Liver (tissue), 10 donors: ENCODE measurements at places on chromosomes 12 and 14. TPM values are rescaled to one million over a fixed set of nuclear protein-coding genes. Genes with fewer than 3 reads are reported as not detected.

DNA sequence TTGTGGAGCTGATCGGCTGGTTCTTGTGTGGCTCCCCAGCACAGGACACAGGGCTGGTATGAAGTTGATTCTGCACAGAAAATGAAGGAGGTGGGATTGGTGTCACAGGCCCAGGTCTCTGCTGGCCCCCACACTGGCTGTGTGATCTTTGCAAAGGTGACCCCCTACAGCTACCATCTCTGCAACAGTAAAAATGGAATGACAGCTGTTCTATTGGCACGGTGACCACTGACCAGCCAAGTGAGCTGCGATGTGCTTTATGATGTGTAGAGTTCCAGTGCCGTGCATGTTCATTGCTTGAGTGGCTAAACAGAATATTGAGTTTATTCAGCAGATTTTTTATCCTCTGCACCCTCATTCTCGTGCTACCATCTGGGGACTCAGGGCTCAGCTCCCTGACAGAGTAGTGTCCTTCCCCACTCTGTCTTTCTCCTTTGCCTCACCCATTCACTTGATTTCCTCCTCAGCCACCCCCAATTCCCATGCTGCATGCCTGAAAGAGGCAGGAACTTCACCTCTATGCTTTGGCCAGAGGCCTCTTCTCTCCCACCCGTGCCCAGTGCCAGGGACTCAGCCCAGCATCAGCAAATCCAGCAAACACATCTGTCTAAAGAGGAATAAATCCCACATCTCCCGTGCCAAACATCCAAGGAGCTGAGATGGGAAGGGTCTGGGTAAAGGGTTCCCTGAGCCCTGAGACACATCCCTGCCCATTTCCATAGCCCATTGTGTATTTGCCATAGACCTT is 21.2 kb downstream of the C14orf132 start:
- H3K4me3 ChIP-seq = no peak overlapping the region
- no peaks in the 10 kb centered on the region for H3K36me3 ChIP-seq
- no peak overlapping the region for H3K27ac ChIP-seq

DNA sequence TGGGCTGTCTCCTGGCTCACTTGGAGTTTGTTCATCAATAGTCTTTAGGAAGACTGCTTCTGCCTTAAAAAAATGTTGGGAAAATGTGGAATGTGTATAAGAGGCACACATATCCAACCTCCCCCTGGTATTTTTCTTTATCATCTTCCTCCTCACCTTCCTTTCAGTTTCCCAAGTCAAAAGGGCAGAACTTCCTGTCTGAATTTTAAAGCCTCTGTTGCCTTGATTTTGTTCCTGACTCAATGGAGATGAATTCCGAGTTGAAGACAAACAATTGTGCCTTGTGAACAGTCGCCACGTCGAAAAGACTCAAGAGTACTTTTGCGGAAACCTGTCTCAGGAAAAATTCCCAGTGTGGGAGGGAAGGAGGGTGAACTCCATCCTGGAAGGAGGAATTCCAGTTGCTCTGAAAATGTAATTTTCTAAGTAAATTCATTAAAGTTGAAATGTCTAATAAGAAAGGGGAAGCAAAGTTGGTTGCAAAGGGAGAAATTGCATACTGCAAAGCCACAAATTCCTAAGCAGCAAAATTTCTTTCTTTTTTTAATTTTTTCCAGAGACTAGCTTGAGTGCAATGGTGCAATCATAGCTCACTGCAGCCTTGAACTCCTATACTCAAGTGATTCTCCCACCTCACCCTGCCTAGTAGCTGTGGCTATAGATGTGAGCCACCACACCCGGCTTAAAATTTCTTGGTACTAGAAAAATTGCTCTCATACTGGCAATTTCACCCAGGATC is 50.2 kb upstream of the ELK3 start:
- no peak for DNase-seq
- H3K27ac ChIP-seq = no peak overlapping the region
- peaks cover 2% of the 10 kb centered on the region for H3K27me3 ChIP-seq
- H3K4me1 ChIP-seq = no peaks in the 10 kb centered on the region
- H3K36me3 ChIP-seq = no peaks in the 10 kb centered on the region

GRCh38 chr14:60212503-60213371 is 36.3 kb upstream of the PPM1A start:
- no peak overlapping the region for H3K27ac ChIP-seq
- no peaks in the 10 kb centered on the region for H3K36me3 ChIP-seq
- no peak overlapping the region for H3K4me3 ChIP-seq
- no peak for DNase-seq
- H3K27me3 ChIP-seq = no peaks in the 10 kb centered on the region

GRCh38 chr14:33904609-33905008 is 46.3 kb downstream of the EGLN3 start:
- no peak for DNase-seq
- no peak overlapping the region for H3K4me3 ChIP-seq
- H3K27ac ChIP-seq = no peak overlapping the region
- peaks cover 1% of the 10 kb centered on the region for H3K4me1 ChIP-seq

GRCh38 chr12:69583203-69583602 is 2.1 kb upstream of the CCT2 start:
- H3K4me3 ChIP-seq = no peak overlapping the region
- H3K4me1 ChIP-seq = no peaks in the 10 kb centered on the region

DNA sequence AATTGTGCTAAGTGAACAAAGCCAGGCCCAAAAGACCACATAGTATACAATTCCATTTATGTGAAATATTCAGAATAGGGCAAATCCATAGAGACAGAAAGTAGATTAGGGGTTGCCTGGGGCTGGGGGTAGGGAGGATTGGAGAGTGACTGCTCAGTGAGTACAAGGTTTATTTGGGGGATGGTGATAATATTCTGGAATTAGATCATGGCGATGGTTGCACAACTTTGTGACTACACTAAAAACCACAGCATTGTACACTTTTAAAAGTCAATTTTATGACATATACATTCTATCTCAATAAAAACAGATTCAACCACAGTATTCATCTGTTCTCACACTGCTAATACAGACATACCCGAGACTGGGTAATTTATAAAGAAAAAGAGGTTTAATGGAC is 68.7 kb upstream of the MAP1LC3B2 start:
- H3K27ac ChIP-seq = no peak overlapping the region
- H3K4me3 ChIP-seq = no peak overlapping the region
- no peaks in the 10 kb centered on the region for H3K27me3 ChIP-seq

GRCh38 chr14:82070040-82070439 is 536.4 kb upstream of the SEL1L start:
- no peak overlapping the region for H3K27ac ChIP-seq
- H3K27me3 ChIP-seq = no peaks in the 10 kb centered on the region
- DNase-seq = no peak
- H3K4me3 ChIP-seq = no peak overlapping the region
- H3K4me1 ChIP-seq = no peaks in the 10 kb centered on the region

DNA sequence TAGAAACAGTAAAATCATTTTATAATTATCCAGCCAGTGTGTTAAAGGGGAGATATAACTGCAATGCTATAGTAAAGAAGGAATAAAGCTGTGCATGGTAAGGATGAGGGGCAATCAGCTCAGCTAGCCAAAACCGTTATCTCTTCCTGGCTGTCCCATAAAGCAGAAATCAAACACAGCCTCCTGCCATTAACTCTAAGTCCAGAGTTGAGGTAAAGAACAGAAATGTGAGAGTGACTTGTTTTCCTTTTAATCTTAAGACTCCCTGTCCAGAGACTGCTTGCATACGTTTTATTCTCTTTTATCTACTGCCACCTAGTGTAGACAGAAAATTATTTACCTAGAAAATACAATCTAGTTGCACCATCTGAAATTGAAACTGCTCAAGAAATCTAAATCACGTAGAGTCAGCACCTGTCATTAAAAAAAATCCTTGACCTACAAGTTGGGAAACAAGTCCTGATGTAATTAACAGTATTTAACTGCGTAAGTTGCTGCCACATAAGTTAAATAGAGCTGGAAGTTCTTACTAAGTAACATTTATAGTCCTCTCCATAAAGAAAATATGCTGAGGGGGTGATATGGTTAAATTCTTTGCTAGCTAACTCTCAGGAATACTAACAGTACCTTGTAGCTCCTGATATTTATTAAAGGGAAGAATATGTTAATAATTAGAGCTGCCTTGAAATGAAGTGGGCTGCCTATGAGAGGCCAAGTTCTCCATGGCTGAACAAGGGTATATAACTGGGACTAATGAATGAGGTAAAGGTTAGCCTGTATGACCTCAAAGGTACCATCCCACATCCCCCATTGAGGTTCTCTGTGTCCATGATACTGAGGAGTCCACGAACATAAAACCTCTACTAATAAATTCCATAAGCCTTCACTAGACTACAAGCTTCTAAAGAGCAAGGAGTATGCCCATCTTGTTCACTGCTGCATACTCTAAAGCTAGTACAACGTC is 62.7 kb downstream of the GALNT4 start:
- H3K4me1 ChIP-seq = peaks cover 12% of the 10 kb centered on the region
- H3K27me3 ChIP-seq = no peaks in the 10 kb centered on the region
- no peak for DNase-seq
- H3K36me3 ChIP-seq = no peaks in the 10 kb centered on the region
- peak overlapping the region; percentile 26 for H3K27ac ChIP-seq

DNA sequence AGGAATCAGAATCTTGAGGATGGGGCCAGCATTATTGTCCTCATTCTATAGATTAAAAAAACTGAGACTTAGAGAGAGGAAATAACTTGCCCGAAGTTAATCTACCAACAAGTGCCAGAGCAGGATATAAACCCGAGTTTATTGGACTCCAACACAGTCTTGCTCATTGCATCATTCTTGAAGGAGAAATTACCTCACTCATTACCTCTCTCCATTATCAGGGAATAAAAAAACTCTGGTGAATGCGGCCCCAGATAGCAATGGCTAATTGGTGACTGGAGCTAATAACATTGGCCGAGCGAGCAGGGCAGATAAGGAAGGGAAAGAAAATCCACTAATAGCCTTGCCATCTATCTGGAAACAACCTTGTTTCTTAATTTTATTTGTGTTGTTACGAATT is 24.7 kb upstream of the TMED10 start:
- H3K4me1 ChIP-seq = peaks cover 7% of the 10 kb centered on the region
- H3K4me3 ChIP-seq = no peak overlapping the region
- DNase-seq = no peak
- no peaks in the 10 kb centered on the region for H3K27me3 ChIP-seq

DNA sequence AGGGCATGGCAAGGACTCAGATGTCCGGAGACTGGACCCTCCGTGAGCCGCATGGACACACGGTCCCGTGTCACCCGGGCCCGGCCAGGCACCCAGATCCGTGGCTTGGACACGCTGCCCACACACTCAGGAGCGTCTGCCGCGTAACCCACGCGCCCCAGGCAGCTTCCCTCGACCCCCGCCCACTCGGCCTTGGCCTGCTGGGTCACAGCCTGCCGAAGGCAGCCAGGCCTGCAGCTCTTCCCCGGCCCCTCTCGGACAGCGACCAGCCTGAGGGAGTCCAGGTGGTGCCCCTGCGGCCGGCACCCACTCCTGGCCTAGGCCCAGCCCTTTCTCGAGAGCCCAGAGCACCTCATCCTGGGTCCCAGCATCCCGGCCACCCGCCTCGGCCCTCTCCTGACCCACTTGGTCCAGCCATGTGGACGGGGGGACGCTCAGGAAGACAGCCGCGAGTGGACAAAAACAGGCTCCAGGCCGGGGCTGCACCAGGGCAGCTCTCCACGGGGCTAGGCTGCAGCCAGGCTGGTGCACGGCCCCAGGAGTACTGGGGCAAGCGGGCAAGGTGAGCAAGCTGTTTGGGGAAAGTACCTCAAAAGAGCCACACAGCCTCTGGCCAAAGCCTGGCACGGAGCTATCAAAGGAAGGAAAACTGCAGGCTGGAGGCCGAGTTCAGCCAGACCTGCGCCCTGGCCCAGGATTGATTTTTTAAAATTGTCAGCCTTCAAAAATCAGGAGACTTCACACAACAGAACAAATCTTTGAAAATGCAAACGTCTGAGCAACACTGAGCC is 6.5 kb downstream of the AKT1 start:
- H3K36me3 ChIP-seq = no peaks in the 10 kb centered on the region
- H3K4me1 ChIP-seq = peaks cover 66% of the 10 kb centered on the region
- no peak overlapping the region for H3K4me3 ChIP-seq
- no peak for DNase-seq
- no peaks in the 10 kb centered on the region for H3K27me3 ChIP-seq

Gene ACACB
- 12.9 TPM for total RNA-seq

Gene SLC39A5
- 195 TPM for total RNA-seq

Gene USP5
- total RNA-seq = 39.8 TPM

Gene C3AR1
- 4.0 TPM for total RNA-seq

Gene TIMM9
- 8.4 TPM for total RNA-seq

Gene FUT8
- total RNA-seq = 5.9 TPM

Gene CLEC9A
- total RNA-seq = 0.14 TPM
